ENCODE measurements at places on chromosomes 16 and 17.
A peak's percentile ranks its signal among the peaks of the same experiment; 100 is the strongest.

GRCh38 chr17:82944990-82945389, 105.2 kb upstream of the ZNF750 start:
- DNase-seq, result no peak

GRCh38 chr16:4734063-4734729, at the start of the genes ANKS3 and DNAAF8:
ANKS3 (minus strand) TSS chr16:4734271; CDS start chr16:4730149, 4,122 bp downstream.
DNAAF8 (plus strand) TSS chr16:4734537; CDS start chr16:4736515, 1,978 bp downstream.
- DNase-seq, result peak; percentile 85

DNA sequence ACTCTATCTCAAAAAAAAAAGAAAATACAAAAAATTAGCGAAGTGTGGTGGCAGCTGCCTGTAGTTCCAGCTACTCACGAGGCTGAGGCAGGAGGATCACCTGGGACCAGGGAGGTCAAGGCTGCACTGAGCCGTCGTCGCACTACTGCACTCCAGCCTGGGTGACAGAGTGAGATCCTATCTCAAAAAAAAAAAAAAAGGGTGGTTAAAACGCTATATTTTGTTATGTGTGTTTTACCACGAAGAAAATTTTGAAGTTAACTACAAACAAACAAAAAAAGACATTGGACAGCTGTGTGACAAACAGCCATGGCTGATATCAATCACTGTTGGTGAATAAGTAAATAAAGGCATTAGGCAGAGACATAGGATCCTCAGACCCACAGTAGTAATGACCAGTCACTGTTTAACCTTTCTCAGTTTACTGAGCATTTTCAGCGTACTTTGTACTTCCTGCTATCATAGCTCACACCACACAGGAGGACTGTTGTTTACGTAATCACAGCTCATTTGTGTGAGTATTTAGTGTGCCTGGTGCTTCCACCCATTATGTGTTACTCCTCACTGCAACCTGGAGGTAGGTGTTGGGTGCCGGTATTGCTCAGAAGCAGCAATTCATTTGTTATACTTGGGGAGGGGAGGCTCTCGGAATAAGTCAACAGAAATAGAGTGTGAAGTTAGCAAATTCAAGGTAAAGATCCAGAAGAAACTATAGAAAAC, 55.4 kb downstream of the COPRS start:
- DNase-seq, result no peak

DNA sequence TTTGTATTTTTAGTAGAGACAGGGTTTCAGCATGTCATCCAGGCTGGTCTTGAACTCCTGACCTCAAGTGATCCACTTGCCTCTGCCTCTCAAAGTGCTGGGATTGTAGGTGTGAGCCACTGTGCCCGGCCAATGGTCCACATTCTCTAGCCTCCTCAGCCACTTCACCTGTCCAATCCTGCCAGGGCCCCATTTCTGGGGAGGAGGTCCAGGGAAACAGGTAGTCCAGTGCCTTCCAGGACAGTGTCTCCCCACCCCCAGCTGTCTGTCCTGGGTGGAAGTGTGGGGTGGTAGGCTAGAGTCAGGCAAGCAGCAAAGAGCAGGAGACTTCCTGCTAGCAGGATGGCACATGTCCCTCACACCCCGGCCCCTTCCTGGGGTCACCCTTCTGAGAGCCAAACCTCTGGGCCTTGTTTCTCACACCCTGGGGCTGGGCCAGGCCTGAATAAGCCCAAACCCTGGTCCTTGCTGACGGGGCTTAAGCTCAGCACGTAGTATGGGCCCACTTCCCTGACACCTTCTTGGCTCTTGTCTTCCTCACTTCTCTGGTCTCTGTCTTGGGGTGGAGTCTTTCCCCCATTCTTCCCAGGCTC, 5.0 kb downstream of the FHOD1 start:
- no peak for DNase-seq

GRCh38 chr17:43020030-43020621, 2.1 kb downstream of the VAT1 start:
- no peak for DNase-seq

DNA sequence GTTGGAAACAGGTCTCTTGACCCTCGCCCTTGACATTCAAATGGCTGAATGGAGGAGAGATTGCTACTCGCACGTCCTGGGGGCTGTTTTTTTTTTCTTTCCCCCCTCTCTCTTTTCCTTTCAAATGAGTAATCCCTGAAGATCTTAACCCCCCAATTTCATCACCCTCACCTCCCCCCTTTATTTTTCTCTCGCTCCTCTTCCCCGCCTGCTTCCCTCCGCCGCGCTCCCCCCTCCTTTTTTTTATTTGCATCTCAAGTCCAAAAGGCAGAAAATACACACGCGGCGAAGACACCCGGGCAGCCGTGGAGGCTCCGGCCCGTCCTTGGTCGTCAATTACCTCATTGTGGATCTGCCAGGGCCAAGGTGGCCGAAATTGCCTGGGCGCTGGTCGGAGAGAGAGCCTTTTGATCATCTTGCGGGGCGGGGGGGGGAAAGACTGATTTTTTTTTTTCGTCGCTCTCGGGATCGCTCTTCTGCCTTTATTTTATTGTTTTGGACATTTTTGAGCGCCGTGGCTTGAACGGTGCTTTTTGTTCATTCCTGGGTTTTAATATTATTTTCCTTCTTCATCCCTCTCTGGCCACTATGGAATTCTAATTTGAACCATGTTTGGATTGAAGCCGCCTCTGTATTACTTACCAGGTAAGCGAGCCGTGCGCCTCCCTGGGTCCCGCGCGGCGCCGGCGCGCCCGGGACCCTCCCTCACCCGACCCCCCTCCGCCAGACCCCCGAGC, 57.2 kb upstream of the GSE1 start:
- peak; percentile 49 for DNase-seq

DNA sequence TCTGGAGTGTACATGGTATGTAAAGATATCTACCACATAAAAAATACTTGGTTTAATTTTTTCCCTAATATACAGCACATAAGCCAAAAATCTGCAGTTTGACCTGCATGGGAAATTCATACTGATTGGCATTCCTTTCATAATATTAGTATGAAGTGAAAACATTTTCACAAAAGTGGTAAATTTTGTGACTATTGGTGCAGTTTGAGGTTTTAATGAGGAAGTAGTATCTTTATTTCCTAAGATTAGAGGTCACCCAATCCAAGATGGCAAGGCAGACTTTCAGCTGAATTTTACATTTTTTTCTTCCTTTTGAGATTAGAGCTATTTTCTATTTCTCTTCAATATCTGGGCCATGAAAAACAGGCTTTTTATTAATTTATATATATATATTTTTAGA, 21.2 kb downstream of the METTL9 start:
- no peak for DNase-seq
